ENCODE measurements at places on chromosomes 7 and 10.

DNA sequence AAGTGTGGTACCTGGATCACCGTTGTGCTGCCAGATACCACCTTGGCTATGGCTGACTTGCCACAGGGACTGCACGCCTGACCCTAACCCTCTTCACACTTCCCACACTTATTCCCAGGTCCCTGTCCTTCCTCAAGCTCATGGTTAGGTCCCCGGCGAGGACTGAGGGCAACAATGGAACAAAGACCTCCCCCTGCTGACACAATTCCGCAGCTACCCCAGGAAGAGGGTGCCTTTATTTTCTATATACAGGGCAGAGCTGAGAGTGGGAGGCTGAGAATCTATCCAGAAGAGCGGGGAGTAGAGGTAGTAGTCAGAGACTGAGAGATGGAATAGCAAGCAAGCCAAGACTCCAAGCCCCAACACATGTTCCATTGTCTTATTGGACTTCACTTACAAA, 118.1 kb upstream of the SEM1 start:
- no peak for DNase-seq

DNA sequence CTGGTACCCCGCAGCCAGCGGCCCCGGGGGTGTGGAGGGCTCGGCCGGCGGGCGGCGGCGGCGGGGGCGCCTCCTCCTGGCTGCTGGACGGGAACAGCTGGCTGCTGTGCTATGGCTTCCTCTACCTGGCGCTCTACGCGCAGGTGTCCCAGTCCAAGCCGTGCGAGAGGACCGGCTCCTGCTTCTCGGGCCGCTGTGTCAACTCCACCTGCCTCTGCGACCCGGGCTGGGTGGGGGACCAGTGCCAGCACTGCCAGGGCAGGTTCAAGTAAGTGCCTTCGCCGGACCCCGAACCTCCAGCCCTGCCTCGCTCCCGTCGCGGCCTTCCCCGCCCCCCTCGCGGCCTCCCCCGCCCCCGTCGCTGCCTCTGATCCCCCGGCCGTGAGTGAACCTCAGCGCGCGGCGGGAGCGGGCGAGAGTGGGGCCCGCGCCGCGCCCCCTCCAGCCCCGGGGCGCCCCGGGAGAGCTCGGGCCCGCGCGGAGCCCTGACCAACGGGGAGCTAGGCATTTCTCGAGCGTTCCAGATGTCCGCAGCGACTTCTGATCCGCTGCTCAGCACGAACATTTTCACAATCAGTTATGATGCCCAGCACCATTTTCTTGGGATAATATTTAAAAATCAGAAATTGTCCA, 727 bp downstream of the ATRNL1 start:
- DNase-seq: no peak

- no peak for DNase-seq
Measured at GRCh38 chr10:87660484-87661133, 931 bp downstream of the PAPSS2 start.

DNA sequence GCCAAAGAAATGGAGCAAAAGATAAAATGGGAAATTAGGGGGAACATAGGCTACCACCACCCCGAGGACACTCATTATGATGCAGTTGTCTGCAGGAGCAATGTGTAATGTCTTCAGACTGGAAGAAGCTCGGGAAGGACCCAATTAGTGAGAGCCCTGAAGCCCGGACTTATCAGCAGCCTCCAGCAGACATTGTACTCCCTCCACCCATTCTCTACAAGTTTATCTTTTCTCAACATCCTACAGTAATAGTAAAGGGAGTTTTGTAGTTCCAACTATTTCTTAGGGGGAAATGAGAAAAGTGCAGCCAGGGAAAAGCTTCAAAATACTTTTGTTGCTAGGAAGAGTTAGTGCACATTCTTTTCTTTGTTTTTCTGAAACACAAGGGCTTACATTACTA, 657.3 kb upstream of the COBL start:
- DNase-seq: no peak

DNA sequence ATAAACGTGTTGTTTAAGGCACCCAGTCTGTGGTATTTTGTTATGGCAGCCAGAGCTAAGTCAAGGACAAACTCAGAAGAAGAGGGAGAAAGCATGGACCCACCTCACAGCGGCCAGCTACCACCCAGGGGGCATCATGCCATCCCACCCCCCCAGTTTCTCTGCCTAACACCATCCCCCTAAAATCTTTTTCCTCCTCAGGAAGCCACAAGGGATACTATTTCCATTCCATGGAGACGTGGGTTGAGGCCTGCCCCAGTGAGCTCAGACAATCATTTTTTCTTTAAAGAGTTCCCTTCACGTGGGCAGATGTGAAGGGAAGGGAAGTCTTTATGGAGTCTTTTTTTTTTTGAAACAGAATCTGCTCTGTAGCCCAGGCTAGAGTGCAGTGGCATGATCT, 131.8 kb downstream of the FGFR2 start:
- no peak for DNase-seq

- DNase-seq: no peak
Measured at GRCh38 chr7:43591558-43592180, 8.8 kb downstream of the STK17A start.

DNA sequence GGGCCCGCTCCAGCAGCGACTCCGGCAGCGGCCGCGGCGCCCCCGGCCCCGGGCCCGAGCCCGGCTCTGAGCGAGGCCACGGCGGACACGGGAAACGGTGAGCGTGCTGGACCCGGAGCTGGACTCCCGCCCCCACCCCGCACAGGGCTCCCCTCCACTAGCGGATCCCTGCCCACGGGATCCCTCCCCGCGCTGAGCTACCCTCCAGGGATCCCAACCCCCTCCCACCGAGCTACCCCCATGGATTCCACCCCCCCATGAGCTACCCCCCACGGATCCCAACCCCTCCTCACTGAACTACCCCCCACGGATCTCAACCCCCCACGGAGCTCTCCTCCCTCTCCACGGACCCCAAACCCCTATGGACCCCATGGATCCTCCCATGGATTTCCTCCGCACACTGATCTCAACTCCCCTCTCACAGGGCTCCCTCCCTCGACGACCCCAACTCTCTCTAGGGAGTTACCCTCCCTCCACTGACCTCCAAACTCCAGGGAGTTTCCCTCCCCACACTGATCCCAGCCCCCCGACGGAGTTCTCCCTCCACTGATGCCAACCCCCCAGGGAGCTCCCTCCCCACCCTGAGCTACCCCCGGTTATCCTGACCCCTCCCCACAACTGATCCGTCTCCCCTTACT, 20.6 kb upstream of the HSPB1 start:
- DNase-seq: no peak
